ENCODE measurements at places on chromosomes 7 and 10. TPM values are rescaled to one million over a fixed set of nuclear protein-coding genes. Genes with fewer than 3 reads are reported as not detected.

Gene ZSCAN25
- total RNA-seq: 12.7 TPM

DNA sequence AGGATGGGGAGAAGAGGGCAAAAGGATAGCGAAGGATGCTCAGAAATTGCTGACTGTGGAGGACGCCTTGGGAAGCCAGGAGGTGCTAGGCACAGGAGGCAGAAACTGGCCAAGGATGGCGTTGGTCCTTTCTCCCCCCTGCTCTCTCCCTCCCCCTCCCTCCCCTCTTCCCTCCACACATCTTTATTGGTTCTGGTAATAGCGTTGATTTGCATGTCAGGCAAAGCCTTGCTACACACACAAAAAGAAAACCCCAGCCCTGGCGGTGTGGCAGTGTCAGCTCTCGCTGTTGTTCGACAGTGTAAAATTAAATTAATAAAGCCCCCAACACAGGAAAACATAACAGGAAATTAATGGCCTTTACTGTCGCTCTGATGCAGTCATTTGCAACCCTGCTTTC is 47.2 kb downstream of the PAX2 start:
- no peak for DNase-seq

GRCh38 chr10:230758-231157 is 95.5 kb downstream of the ZMYND11 start:
- DNase-seq: no peak

GRCh38 chr7:128908750-128909624 is 1.5 kb downstream of the KCP start:
- DNase-seq: no peak

Gene KLF6
- 69.8 TPM for total RNA-seq

Gene RBP4
- 1.9 TPM for total RNA-seq

DNA sequence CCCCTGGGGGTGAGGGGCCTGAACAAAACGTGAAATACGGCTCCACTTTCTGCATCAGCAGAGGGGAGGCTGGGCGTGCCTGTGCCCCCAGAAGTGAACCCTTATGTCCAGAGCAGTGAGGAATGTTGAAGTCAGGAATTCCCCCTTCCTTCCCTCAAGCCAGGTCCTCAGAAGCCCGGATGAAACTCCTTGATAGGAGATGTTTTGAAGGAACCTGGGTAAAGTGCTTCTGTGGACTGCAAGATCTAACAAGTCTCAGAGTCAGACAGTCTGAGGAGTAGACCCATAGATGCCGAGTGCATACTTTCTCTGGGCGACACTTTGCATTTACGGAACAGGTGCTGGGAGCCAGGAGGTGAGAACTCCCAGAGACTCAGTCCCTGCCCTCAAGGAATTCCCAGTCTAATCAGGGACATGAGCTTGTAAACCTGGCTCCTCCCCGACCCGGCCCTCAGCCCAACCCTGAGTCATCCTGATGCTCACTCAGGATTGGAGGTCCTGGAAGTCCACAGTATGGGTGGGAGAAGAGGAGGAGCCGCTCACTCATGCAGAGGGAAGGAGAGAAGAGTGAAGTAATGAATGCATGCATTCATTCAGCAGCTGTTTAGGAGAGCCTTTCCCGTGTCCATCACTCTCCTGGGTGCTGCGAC is 179.5 kb upstream of the ITGB1 start:
- no peak for DNase-seq

Gene CFAP46
- total RNA-seq: 0.53 TPM

DNA sequence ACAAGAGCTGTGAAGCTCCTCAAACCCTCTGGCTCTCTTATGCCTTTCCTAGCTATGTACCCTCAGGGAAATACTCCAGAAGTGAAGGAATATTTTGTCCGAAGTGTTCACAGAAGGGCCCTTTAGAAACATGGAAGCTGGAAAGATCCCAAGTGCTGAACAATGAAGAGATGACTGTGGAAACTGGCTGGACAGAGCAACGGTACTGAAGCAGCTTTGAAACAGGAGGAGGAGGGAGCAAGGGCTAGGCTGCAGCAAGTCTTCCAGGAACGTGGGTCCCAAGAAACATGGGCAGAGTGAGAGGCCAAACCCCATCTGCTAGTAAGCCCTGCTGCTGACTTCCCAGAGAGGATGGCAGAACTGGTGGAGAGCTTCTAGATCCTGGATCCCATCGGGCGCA is 3.0 kb upstream of the PSAP start:
- DNase-seq: no peak

GRCh38 chr7:1193593-1194424 is 33.8 kb upstream of the ZFAND2A start:
- no peak for DNase-seq

Gene CHST3
- 15.9 TPM for total RNA-seq

GRCh38 chr10:24432478-24433416 is 223.8 kb downstream of the KIAA1217 start:
- no peak for DNase-seq

- no peak for DNase-seq
These were observed 30.5 kb upstream of the DDX50 start for GRCh38 chr10:68870545-68871104.

DNA sequence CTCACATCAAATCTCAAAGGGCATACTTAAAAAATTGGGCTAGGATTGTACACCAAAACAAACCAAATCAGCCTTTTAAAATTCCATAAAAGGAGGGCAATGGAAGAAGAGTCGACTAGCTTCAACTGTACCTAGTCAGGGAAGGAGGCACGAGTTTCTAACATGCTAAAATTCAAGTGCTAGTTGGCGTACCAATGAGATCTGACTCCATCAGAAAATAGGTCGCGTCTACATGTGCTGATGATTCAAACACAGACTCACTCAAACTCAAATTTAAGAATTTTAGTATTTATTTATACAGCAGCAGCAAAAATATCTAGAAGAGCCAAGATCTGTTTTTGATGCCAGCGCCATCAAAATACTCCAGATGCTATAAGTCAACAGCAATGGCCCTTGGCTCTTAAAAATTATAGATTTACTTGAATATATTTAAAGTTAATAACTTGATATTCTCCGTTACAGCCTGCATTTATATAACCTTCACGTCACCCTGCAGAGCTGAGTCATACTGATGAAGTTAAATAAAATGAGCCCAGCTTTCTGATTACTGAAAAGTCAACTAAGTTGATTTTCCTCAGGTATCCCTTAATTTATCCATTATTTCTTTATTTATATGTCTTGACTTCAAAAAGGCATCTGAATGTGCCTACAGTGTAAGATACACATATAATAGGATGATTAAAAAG is 302.1 kb upstream of the IMMP2L start:
- no peak for DNase-seq

DNA sequence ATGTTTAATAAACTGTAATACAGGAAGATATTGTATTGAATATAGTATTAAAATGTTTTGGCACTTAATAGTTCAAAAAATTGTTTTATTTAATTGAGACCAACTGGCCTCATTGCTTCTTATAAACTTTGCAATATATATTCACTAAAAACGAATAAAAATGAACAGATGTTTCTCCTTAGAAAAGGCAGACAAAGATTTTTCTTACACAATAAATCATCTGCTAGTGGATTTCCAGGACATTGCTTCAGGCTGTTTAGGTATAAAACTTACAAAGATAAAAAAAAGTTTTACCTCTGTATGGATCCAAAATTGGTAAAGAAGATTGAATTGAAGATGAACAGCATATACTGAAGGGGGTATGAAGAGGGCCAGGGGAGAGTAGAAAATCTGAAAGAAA is 143.6 kb downstream of the AGMO start:
- no peak for DNase-seq

DNA sequence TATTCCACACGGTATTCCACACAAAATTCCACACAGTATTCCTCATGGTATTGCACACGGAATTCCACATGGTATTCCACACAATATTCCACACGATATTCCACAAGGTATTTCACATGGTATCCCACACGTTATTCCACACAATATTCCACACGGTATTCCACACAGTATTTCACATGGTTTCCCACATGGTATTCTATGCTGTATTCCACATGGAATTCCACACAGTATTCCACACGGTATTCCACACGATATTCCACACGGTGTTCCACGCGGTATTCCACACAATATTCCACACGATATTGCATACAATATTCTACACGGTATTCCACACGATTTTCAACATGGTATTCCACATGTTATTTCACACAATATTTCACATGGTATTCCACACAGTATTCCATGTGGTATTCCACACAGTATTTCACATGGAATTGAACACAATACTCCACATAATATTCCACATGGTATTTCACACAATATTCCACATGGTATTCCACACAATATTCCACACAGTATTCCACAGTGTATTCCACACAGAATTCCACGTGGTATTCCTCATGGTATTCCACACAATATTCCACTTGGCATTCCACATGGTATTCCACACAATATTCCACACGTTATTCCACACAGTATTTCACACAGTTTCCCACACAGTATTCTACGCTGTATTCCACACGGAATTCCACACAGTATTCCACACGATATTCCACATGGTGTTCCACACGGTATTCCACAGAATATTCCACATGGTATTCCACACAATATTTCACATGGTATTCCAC is 136.0 kb upstream of the CHST15 start:
- no peak for DNase-seq

Gene GPR26
- not detected for total RNA-seq

Gene TMEM176A
- total RNA-seq: 20.8 TPM

DNA sequence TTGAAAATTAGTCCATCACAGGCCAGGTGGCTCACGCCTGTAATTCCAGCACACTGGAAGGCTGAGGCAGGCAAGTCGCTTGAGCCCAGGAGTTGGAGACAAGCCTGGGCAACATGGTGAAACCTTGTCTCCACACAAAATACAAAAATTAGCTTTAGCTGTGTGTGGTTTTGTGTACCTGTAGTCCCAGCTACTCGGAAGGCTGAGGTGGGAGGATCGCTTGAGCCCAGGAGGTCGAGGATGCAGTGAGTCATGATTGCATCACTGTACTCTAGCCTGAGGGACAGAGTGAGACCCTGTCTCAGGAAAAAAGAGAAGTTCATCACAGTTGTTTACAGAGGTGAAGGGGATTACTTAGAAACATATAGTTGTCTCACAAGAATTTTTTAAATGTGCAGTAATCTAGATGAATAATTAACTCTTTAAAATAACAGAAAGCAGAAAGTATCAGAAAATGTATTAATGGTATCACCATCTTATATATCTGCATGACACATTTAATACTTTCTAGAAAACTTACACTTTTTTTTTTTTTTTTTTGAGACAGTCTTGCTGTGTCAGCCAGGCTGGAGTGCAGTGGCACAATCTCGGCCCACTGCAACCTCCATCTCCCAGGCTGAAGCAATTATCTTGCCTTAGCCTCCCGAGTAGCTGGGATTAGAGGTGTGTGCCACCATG is 8.9 kb downstream of the LCOR start:
- no peak for DNase-seq

Gene AKR1C8
- not detected for total RNA-seq

Gene C10orf105
- total RNA-seq: 0.26 TPM

Gene STOX1
- total RNA-seq: 4.7 TPM

DNA sequence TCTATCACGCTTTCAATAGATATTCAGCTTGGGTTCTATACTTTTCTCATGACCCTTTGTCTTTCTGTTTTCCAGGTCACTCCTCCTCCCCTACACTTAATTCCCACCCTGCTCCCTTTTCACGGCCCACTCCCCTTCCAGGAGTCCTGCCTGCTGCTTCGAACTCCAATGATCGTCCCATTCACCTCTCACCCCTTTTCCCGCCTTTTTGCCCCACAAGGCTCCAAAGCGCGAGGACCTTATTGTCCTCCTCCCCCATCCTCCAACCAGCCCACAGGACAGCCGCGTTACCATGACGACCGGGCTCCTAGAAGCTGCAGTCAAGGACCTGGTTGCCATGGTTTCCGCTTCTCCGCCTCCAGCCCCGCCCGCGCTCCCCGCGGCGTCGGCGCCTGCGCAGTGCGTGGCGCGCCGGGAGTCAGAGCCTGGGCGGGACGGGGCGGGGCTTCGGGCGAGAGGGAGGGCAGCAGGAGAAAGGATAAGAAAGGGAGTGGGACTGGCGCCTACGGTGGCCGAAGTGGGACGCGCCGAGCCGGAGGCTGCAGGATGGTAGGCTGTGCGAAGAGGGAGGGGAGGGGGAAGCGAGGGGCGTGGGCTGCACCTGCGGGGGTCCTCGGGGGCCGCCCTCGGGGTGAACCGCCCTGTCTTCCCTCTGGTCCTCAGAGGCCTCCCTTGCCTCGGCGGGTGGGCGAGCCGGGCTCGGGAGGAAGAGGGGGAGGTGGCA is at the start of gene AP1S1:
TSS of gene AP1S1 (plus strand) at position 508 of the 724 bp plus-strand sequence. CDS start at position 547, 39 bp downstream.
- DNase-seq: peak; percentile 85

Gene OR13A1
- total RNA-seq: 0.85 TPM

DNA sequence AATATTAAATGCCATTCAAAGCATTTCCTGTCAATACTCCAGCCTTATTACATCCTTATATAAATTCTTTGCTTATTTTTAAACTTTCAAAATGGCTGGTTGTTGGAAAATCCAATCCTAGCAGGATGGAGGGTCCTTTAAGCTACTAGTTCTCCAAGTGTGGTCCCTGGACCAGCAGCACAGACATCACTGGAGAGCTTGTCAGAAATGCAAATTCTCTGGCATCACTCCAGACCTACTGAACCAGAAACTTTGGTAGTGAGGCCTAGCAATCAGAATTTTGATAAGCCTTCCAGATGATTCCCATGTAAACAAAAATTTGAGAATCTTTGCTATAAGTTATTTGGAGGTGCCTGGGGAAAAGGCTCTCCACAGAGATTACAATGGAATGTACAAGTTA is 43.8 kb downstream of the CALCR start:
- DNase-seq: no peak

- no peak for DNase-seq
These were observed 9.5 kb downstream of the SRRM3 start for GRCh38 chr7:76211216-76211615.

GRCh38 chr7:83280671-83281070 is 118.0 kb upstream of the PCLO start:
- no peak for DNase-seq

- no peak for DNase-seq
These were observed 371.9 kb downstream of the BMPER start for GRCh38 chr7:34277016-34277802.

Gene PON1
- not detected for total RNA-seq

DNA sequence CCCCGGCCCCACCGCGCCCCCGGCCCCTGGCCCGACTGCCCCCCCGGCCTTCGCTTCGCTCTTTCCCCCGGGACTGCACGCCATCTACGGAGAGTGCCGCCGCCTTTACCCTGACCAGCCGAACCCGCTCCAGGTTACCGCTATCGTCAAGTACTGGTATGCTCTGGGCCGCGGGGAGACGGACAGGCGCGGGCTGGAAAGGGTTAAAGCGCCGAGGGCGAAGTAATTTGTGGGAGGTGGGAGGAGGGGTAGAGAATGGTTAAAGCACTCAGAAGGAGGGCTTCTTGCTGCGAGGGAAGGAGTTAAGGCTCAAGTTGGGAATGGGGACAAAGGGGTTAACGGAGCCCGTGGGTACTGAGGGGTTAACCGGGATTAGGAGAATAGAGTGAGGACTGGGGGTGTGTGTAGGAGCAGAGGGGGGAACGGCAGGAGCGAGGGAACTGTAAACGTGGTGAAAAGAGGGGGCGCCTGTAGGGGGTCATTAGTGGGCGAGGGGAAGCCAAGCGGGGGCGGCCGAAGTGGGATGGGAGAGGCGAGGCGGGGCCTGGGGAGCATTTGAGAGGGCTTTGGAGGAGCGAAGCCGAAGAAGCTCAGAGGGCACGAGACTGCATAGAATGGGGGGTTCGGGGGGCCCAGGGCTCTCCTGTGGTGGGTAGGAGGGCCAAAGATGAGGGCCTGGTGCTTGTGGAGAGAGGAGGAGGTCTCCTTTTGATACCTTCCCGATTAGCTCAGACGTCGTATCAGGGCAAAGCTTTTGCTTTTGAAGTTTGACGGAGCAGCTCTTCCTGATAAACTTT is 605 bp downstream of the SUFU start:
- no peak for DNase-seq

Measured in urinary bladder (tissue), 4 donors.